Endodermal cell (in vitro differentiated cells): ENCODE measurements at places on chromosomes 2 and 18. TPM values are rescaled to one million over a fixed set of nuclear protein-coding genes. Genes with fewer than 3 reads are reported as not detected.
A peak's percentile ranks its signal among the peaks of the same experiment; 100 is the strongest.

Gene ASAP2
- total RNA-seq = 7.6 and 11.8 TPM in 2 replicates

Gene CYP26B1
- 0.34 to 1.8 TPM (median 0.91 TPM) in 3 replicates for total RNA-seq

DNA sequence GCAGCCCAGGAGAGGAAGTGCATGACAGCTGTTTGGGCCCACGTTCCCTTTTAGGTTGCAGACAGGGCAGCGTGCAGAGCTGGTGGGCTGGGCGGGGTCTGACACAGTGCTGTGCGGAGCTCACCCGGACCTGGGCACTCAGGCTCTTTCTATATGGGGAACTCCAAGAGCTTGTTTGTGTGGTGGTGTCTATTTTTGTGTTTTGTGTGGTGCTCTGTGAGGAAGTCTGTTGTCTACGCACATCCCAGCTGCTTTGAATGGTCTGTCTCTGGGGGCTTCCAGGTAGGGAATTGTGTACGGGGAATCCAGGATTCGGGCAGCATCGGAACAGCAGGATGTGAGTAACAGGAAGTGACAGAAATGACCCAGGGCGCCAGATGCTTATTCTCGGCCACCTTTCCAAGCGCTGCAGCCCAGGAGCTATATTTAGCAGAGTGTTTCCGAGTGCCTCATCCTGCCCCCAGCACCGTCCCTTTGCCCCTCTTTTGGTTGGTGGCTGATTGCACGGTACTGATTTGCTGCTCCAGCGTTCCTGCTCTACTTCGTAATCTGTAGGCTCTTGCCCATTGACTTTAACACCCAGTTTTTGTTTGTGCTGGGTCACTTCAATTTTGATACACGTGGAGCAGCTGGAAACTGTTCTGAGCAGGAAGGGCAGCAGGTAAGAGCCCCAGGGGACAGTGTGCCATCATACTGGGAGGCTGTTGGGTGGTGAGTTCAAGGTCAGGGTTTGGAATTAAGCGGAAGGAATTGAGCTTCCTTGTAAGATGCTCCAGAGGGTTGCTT is 64.7 kb downstream of the DGKD start:
- no peak for DNase-seq

DNA sequence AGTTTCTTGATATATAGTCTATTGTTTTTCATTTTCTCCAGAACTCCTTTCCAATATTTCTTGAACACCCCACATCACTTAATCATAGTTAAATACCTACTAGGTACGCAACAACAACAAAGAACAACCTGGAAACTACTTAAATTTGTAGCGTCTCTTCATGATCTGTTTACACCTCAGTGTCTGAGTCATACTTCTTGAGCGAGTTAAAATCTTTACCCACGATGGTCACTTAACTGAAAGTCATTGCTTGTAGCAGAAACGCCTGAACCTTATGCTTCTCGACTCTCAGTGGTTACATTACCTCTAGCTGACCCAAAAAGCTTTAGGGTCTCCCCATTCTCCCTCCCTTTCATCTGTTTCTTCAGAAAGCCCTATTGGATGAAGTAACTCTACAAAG is 131.3 kb downstream of the EN1 start:
- no peak for DNase-seq

DNA sequence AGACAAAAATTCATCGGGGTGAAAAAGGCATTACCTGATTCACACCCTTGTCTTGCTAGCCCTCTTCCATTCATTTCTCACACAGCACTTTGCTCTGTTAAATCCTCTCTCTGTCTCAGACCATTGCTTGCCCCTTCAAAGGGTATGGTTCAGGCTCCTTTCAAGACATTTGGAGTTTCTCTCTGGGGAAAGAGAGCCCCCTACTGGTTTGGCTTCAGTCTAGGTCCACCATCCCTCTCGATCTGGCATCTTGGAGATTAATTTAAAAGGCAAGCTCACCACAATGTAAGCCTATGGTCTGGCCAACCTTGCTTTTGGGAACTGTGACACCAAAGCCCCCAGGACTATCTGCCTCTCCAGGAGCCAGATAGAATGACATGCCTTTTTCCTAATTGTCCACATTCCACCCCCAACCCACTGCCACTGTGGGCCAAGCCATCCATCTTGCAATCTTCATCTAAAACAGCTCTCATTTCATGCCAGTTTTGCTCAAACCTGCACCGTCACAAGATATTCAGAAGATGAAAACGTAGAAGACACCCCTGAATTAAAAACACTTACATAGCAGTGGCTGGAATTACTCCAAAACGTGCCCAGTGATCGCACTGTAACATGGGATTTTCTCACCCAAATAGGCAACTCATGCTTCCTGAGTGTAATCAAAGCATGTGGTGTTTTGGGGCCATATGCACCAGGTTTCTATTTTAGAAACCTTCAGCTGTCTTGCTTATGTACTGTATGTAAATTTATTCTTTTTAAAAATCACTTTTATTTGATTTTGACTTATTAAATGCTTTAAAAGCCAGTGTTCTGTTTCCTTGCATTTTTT is 93.9 kb downstream of the FARSB start:
- DNase-seq = peak; percentile 89

- DNase-seq = no peak
These were observed 174.6 kb upstream of the ALPP start for GRCh38 chr2:232203936-232204335.

DNA sequence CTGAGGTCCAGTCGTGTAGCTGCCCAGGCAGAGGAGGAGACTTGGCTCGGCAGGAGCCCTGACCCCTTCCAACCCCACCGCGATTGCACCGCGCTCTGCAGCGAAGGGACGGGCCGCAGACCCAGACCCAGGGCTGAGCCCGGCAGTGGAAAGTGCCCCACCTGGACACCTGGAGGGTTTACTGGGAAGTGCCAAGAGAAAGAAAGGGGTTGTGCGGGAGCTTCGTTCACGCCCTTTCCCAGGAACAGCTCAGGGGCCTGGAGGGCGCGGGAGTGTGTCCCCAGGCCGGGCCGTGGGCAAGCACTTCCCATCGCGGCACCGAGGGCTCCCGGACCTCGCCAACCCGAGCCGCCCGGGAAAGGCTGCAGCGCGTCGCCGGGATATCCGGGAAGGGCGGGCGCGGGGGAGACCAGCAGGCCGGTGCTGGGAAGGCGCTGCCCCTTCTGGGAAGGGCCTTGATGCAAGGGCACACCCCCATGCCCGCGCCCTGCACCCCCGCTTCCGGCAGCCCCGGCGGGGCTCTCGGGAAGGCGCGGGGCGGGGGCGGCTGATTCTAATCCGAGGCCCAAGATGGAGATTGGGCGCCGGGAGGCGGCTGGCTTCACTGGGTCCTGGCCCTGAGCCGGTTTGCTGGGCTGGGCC is 36.1 kb upstream of the MRPL33 start:
- peak; percentile 91 for DNase-seq

DNA sequence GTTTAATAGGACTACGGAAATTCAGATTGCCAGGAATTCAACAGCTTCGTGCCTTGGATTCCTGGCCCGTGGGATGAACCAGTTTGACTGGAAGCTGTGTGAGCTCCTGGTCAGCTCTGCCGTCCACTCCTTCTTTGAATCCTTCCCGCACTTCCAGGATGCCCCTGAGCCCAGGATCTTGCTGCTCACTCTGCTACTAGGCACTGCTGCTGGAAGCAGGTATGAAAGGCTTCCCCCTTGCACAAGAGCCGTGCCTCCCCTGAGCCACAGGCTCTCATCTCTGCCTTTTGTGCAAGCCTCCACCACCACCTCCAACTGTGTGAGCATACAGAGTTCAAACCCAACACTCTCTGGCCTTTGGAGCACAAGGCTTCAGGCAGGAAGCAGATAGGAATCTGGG is 34.9 kb downstream of the EN1 start:
- DNase-seq = peak; percentile 58

Gene CSRNP3
- 13.6 to 16.1 TPM (median 14.1 TPM) in 3 replicates for total RNA-seq

GRCh38 chr2:222688917-222689316 is 17.5 kb downstream of the MOGAT1 start:
- no peak for DNase-seq

Gene RIT2
- total RNA-seq = 0.36 TPM in 1 of 3 replicates, not detected in the others

DNA sequence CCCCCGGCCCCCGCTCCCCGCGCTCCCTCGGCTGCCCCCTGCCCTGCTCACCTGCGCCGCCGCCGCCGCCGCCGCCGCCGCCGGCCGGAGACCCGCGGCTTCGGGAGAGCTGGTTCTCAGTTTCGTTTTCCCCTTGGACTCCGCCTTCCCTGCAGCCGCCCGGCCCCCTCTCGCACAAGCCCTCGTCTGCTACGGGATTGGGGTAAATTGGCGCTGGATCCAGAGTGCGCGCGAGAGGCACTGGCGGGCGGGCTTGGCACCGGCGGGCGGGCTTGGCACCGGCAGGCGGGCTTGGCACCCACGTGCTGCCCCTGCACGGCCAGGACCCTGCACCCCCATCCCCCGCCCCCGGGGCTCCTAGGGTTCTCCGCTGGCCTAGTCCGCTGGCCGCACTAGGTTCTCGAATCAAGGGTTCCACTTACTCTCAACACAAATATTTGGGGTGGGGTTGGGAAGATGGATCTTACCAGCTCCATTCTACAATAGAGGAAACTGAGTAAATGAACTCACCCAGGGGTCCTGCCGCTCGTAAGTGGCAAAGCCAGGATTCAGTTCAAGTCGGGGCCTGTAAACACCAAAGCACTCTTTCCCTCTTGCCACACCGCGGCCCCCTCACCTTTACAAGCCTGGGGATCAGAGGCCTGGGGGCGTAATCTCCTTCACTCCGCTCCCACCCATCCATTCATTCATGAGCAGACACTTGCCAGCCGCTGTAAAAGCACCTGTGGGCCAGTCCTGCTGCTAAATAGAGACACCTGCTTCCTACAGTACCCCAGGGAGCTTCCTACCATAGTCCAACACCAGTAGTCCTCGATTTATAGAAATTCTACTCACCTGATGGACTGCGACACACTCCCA is at the start of gene EIF2AK2:
Gene EIF2AK2 (minus strand): TSS at position 124 of the 858 bp plus-strand sequence. CDS start 9,174 bp downstream, outside the sequence.
- peak; percentile 95 for DNase-seq

- no peak for DNase-seq
These were observed 953.5 kb downstream of the CNTNAP5 start for GRCh38 chr2:124978597-124978996.

DNA sequence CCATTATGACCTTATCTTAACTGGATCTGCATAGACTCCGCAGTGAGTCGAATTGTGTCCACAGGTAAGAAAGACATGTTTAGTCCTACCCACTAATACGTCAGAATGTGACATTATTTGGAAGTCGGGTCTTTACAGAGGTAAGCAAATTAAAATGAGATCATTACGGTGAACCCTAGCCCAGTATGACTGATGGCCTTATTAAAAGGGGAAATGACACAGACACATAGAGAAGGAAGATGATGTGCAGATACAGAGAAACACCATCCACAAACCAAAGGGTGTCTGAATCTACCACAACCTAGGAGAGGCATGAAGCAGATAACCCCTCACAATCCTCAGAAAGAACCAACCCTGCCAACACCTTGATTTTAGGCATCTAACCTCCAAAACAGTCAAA is 135.6 kb downstream of the GALNT1 start:
- DNase-seq = no peak

DNA sequence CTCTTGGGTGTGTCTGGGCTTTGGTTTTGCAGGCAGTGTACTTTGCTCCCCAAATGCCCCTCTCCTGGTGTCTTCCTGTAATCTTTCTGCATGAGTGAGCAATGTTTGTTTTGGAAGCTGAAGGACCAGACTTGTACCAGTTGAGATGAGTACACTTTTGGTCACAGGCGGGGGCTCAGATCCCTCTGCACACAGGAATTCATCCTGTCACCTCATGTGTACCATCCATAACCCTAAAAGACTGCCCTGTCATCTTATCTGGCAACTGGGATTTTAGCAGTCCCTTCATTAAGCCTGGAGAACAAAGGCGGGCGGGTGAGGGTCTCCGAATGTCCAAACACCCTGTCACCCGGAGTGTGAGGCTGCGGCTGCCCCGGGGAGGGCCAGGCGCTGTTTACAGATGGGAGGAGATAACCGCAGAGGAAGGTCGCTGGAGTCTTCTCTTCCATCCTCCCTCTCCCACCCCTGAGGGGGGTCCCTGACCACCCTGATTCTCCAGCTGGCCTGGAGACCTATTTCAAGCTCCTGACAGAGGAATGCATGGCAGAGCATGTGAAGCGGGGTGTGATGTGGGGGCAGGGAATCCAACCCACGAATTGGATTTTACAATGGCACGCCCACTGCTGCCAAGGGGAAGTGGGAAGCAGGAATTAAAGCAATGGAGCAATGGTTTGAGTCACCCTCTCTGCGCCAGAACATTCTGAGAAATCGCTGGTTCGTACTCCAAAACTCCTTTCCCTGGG is 158.2 kb upstream of the MYCN start:
- no peak for DNase-seq

GRCh38 chr2:26333293-26333692 is 12.7 kb upstream of the SELENOI start:
- DNase-seq = no peak

DNA sequence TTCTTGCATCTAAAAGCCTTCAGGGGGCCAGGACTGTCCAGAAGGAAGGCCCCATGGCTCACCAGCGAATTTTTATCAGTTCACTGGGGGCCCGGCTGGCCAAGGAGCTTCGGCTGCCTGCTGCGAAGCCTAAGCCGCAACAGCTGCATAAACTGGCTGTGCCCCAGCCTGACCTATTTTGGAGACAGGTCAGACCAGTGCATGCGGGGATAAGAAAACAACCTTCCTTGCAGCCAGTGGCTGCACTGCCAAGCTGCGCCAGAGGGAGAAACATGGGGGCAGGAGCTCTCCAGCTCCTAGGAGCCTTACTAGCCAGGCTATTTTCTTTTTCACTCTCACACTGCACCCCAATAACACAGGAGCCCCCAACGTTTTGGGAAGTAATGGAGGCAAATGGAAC is 15.2 kb downstream of the PAX3 start:
- DNase-seq = peak; percentile 83

Gene PLA2R1
- total RNA-seq = 1.8 and 2.2 TPM in 2 replicates

GRCh38 chr2:42980764-42981416 is 188.5 kb upstream of the HAAO start:
- DNase-seq = no peak

DNA sequence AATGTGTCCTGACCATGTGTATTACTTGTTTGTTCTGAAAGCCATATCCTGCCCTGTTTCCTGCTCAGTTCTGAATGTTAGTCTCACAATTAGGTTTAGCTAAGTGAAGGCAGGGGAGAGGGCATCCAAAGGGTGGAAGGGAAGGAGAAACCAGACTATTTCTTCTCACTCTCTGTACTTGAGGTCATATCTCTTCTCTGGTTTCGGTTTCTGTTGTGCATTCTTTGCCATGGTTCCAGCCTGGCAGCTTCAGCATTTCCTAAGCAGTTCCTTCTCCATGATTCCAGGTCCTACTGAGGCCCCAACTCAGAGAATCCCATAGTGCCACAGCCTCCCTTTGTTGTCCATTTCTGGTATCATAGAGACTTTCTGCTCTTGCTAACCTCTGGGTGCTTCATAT is 40.3 kb upstream of the HNMT start:
- no peak for DNase-seq

DNA sequence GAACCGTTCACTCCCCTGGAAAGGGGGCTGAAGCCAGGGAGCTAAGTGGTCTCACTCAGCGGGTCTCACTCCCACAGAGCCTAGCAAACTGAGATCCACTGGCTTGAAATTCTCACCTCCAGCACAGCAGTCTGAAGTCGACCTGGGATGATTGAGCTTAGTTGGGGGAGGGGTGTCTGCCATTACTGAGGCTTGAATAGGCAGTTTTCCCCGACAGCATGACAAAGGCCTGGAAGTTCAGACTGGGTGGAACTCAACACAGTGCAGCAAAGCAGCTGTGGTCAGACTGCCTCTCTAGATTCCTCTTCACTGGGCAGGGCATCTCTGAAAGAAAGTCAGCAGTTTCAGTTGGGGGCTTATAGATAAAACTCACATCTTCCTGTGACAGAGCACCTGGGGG is 292.5 kb downstream of the NUP35 start:
- peak; percentile 50 for DNase-seq
